Suppressor macrophage (primary cell): ENCODE measurements at places on chromosomes 2 and 18.

DNA sequence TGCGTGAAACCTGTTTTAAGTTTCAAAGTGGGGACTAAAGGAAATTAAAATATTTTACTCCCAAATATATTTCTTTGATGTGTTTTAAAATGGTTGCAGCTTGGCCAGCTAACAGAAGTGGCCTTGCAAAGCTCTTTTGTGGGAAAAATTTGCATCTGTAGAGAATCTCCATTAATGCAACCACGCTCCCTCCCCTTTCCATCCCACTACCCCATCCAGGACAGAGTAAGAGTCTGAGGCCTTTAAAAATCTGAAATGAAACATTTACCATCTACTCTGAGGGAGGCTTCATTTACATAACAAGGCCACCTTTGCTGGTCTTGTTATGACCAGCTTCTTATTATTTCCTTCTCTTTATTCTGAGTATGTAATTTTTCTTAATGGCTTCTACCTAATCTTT is 63.5 kb downstream of the STAT4 start:
- DNase-seq: no peak

DNA sequence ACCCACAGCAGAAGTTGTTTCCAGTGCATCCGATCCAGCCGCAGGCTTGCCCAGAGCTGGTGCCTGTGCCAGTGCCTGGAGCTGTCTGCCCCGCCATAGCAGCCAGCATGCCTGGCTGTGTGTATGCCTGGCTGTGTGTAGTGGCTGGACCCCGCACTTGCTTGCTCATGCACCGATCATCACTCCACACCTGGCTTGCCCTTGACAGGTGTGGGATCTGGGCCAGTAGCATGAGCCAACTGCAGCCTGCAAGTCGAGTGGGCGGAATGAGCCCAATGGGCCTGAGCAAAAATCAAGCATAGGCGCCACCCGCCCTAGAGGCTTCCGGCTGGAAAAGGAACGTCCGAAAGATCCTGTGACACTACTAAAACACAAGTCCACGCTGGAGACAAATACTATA is 74.5 kb downstream of the EPB41L3 start:
- no peak for DNase-seq

DNA sequence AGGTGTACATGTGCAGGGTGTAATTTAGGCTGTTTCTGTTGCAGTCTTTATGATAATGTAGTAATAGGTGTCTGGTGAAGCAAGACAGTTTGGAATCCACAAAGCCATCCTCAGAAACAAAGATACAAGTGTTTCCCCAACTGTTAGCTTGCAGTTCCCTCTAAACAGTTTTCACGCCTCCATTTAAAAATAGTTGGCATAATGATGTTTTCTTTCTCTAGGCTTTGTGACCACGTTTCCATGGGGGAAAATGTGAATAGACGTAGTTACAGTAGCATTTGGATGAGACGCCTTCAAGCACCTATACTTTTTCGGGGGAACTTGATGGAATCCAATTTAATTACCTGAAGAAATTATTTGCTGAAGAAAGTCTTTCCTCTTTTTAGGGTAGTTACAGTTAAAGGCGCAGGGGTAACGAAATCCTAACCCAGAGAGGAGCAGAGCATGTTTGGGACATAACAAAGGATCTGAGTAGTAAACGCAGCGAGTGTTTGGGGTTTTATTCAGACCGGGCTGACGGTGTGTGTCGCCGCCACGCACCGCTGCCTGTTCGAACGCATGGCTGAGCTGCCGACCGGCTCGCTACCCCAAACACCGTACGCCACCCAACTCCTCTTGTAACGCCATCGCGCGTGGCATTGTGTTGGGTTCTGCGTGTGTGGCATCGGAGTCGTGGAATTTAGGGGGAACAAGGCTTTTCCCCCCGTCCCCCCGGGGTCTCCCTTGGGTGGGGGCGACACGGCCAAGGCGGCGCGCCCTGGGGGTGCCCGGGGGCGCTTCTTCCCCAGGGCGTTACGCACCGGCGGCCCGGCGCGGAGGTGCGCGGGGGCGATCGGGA is 681 bp upstream of the NRP2 start:
- DNase-seq: peak; percentile 43

GRCh38 chr2:12641441-12641840 is 75.3 kb upstream of the TRIB2 start:
- DNase-seq: no peak

DNA sequence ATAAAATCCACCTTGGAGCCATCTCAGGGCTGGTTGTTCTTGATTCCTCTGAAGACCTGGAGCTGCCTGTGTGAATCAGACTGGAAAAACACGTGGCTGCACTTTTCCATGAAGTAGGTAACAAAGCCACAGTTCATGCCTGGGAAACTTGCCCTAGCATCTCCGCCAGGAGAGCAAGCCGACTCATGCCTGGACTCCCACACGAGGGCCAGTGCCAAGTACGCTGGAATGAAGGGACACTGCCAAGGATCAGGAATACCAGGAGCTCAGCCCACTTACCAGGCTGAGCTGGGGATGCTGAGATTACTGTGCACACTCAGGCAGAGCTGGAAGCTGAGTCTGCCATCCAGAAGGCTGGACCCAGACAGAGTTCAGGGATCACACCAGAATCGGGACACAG is 10.9 kb upstream of the FHL2 start:
- no peak for DNase-seq

DNA sequence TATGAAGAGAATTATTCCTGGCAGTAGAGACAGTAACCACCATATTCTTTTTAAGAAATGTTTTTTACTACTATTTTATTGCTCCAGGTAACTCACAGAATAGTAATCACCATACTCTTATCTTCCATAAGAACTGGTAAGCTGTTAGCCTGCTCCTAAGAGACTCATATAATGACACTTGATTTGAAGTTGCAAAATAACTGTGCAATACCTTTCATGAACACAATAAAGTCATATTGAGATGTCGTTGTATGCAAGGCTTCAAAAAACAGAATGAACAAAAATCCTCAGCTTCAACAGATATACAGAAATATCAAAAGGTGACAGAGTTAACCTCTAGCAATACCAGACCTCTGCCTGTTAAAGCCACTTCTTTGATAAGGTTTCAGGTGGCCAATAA is 360.1 kb downstream of the NBAS start:
- no peak for DNase-seq

GRCh38 chr2:130785466-130786055 is 30.2 kb downstream of the AMER3 start:
- no peak for DNase-seq

DNA sequence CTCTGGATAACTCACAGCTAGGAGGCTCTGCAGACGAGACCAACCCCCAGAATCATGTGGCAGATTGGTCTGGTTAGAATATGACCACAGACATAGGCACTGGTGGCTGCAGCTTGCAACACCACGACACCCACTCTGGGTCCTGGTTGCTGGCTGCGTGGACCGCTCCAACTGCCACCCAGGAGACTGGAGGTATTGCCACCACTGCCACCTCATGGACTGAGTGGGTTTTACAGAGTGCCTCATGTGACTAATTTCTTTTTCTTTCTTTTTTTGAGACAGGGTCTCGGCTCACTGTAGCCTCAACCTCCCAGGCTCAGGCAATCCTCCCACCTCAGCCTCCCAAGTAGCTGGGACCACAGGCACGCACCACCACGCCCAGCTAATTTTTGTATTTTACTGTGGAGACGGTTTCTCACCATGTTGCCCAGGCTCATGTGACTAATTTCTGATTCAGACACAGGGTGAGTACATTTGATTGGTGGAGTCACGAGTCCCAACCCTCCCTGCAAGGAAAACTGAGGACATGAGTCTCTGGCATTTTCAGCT is 29.9 kb upstream of the NT5DC4 start:
- peak; percentile 95 for DNase-seq

GRCh38 chr2:134763164-134763710 is 44.4 kb upstream of the TMEM163 start:
- DNase-seq: no peak

DNA sequence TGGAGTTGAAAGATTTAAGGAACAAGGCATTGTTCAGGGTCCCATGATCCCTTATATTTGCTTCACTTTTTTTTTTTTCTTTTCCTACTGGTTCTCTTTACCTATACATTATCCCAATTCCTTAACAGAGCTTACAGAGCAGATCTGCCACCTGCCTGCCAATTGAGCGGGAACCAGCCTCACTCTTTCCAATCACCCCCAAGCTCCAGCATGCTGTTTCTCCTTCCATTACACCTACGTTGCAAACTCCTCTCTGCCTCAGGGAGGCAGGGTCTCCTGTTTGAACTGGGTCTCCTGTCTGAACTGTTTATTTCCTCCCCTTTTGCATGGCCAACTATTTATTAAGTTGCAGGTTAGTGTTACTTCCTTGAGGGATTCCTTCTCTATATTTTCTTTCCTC is 77.2 kb upstream of the SLC38A11 start:
- no peak for DNase-seq

DNA sequence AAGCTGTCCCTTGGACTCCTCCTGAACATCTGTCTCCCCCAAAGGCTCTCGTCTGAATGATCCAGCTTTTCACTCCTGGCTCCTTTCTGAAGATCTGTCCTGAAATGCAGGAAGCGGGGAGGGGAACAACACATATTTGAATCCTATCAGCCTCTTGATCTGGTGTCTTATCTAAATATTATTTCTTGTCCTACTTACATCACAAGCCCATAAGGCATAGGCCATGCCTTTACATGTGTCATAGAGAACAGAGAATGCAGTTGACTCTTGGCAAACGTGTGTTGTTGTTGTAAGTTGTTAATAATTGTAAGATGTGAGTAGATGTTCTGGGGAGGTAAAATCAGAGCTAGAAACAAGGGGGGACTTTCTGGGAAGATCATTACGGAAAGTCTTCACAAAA is 57.4 kb downstream of the GATA6 start:
- no peak for DNase-seq

DNA sequence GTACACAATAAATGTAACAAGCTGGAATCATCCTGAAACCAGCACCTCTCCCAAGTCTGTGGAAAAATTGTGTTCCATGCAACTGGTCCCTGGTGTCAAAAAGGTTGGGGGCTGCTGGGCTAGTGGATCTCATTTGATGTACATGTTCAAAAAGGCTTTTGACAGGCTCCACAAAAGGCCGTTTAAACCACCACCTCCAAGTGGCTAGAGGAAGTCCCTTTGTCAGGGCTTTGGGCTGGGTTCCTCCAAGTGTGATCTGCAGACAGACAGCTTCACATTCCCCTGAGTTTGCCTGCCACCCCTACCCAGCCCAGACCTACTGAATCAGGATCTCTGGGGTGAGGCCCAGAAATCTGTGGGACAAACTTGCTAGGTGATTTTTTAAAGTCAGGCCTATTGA is 84.7 kb downstream of the TGFA start:
- DNase-seq: peak; percentile 42

DNA sequence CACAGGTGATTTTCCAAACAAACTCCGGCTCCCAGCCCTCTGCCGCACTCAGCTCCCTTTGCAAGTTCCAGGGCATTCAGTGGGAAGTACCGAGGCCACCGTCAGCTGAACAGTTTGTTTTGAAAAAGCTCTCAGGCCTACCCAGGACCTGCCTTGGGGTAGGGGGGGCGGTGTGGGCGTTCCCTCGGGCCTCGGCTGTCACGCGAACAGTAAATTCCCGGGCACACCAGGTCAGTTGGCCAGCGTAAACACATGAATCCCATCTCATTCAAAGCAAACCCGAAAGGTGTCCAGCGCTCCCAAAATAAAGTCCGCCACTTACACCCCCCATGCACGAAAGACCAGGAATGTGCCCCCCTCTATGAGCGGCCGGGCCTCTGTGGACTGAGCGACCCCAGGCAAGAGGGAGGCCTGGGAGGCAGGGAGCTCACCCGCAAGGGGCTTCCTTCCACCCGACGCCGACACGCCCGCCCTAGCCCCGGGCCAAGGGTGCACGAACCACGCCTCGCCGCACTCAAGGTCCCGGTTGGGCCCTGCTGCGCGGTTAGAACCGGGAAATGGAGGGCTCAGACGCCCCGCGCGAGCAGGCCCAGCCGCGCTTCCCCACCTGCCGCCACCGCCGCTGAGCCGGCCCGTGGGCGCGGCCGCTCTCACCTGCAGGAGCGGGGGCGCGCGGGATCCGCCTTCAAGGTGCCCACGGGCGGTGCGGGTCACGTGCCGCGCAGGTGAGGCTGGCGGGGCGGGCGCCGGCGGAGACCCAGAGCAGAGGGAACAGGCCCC is at the start of gene WDSUB1:
TSS of gene WDSUB1 (minus strand) at position 775 of the 780 bp plus-strand sequence. CDS start 3,634 bp downstream, outside the sequence.
- peak; percentile 76 for DNase-seq

GRCh38 chr18:49359732-49360444 is 100.6 kb downstream of the DYM start:
- DNase-seq: no peak

DNA sequence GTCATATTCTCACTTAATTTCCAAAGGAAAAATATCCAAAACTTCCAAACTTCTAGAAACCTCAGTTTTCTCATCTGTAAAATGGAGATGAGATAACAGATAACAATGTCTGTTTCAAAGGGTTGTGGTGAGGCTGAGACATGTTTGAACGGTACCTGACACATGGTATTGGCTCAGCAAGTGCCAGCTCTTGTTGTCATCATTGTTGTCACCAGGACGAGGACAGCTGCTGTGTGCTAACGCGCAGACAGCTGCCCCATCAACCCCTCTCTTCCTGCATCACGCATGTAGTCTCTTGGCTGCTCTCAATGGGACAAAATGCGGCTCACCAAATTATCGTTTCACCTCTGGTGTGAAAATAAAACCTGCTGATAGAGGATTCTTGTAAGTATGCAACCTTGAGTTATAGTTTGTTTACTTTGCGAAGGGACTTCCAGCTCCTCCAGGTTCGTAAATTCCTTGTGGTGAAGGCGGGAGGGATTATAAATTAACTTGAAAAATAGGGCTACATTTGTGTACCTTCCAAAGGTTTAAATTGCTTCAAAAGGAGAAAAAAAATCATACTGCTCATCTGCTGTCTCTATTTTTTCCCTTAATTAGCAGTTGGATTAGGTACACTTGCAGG is 605.4 kb downstream of the BCL11A start:
- no peak for DNase-seq
